ENCODE measurements at places on chromosomes 5 and 9.

DNA sequence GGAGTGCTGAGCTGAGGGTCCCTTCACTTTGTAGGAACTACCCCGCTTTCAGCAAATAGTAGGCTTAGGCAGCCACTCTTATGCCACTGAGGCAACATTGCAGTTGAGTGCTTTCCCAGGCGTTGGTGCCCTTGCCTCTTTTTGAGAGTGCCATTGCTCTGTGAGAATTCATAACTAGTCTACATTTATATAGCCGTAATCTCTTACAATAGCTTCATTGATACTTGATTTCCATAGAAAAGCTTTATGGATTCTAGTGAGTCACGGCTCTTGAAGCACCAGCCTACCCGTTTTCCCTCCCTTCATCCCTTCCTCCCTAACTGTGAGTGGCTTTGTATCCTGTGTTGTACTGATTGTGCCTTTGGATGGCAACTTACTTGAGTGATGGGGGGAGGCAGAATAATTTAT is 283.9 kb downstream of the AOPEP start:
- peak; percentile 72 for DNase-seq

- DNase-seq: no peak
Observed at GRCh38 chr5:123204251-123204650, 115.2 kb downstream of the PRDM6 start.

DNA sequence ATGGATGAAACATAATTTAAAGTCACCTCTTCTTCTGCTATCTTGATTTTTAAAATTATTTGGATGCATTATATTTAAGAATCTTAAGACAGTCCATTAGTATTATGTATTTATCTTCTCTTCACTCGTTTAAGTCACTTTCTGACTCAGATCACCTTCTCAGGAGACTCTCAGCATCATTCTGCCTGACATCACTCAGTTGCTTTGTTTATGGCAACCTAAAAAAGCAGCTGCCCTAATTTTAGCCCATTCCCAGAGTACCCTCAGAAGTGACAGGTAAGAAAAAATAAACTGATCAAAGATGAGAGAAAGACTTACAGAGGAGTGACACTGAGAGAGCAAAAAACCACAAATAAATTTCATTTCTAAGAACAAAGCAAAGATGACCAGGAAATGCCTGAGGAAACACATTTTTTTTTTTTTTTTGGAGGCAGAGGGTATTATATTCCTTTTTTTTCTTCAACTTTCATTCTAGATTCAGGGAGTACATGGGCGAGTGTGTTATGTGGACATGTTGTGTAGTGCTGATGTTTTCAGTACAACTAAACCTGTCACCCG is 140.5 kb downstream of the MUSK start:
- no peak for DNase-seq

DNA sequence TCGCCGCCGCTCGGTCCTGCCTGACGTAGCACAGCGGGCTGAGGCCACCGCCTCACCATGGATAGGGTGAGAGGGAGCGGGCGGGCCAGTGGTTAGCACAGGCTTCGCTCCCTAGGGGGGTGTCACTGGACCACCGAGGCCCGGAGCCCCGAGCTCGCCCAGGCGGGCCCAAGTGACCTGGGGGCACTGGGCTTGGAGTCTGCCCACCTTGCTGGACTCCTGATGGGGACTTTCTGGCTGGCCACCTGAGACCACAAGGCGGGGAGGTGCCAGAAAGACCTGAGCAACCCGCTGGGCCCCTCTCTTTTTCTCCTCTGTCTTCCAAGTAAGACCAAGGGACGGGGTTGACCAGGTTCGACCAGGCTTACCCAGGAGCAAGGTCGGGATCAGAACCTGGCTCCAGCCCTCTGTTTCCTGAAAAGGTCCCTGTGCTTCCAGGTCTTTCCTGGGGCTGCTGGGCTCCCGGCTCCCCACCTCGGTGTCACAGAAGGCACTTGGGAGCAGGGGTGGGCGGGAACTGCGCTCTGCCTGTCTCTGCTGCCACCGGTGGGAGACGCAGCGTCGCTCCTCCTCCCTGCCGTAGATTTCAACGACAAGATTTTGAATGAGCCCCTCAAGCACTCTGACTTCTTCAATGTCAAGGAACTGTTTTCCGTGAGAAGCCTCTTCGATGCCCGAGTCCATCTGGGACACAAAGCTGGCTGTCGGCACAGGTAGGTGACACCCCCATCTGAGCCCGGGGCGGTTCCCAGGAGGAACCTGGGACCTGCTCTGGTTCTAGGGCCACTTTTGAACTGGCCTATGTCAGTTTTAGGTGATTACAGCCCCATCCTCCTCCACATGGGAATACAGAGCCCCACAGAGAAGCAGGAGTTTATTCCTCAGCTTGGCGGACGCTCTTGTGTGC is 1.0 kb downstream of the MRPS2 start:
- no peak for DNase-seq

GRCh38 chr9:113563826-113564497 is 100.4 kb downstream of the RGS3 start:
- no peak for DNase-seq

DNA sequence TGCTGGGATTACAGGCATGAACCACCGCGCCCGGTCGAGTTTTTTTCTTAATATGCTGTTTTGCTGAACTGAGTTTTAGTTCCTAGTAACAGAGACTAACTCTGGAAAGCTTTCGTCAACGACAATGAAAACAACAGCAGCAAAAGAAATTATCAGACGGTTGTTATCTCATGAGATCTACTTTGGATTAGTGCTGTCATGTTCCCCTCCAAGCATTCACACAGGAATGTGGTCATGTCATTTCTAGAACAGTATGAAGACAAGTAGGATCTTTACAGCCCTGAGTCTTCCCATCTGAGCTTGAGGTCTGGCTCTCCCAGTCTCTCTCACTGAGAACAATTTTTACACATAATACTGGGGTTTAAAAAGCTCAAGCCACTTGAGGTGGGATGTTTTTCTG is 4.0 kb upstream of the ANKRD33B start:
- no peak for DNase-seq

DNA sequence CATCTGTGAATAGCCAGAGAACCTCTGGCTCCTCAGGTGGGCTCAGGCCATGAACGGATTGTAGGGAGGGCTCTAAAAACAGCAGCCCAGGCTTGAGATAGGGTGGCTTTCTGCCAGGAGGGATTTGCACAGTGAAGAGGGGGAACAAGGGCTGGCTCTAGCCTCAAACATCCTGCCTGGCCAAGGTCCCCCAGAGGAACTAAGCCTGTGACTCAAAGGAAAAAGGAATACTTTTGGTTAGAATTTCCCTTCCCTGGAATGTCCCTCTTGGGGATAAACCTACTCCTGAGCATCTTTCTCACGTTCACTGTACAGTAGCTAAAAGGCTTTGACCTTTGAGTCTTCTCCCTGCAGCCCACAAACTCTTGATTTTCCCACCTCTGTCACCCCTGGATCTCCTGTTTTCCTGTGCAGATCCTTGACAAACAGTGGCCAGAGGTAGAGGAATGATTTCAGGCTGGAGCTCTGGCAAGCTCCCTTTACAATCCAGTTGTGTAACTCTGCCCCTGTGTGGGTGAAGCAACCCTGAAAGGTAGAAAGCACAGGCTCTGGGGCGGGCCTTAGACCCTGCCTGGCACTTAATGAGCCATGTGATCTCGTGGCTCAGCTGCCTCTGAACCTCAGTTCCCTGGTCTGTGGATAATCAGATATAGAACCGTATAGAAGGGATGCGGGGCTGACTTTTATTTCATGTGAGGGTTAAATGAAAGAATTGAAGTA is 17.4 kb downstream of the SEC61B start:
- no peak for DNase-seq

DNA sequence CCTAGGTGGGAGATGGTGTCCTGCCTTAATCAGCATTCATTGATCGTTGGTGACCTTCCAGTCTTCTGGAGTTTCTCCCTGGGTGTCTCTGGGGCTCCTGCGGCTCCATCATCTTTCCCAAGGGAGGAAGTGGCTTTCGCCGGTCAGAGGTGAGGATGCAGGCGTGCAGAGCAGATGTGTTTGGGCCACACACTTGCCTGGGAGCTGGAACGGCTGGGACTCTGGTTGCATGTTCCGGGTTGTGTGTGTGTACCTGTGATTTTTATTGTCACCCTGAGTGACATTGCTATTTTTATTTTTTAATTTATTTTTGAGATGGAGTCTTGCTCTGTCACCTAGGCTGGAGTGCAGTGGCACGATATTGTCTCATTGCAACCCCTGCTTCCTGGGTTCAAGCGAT is 9.6 kb downstream of the HMCN2 start:
- DNase-seq: no peak
